ENCODE measurements at places on chromosomes 4 and X.

GRCh38 chr4:13893211-13893610 is 265.7 kb upstream of the BOD1L1 start:
- no peak for DNase-seq

GRCh38 chr4:159220353-159220752 is 117.5 kb downstream of the RAPGEF2 start:
- no peak for DNase-seq

GRCh38 chr4:138222046-138222445 is 20.1 kb downstream of the SLC7A11 start:
- DNase-seq = peak; percentile 27

- no peak for DNase-seq
Measured at GRCh38 chr4:177450426-177451107, 8.3 kb upstream of the AGA start.

- DNase-seq = no peak
Measured at GRCh38 chr4:41148931-41149330, 65.4 kb downstream of the APBB2 start.

GRCh38 chrX:13253223-13253622 is 66.6 kb downstream of the ATXN3L start:
- DNase-seq = no peak

DNA sequence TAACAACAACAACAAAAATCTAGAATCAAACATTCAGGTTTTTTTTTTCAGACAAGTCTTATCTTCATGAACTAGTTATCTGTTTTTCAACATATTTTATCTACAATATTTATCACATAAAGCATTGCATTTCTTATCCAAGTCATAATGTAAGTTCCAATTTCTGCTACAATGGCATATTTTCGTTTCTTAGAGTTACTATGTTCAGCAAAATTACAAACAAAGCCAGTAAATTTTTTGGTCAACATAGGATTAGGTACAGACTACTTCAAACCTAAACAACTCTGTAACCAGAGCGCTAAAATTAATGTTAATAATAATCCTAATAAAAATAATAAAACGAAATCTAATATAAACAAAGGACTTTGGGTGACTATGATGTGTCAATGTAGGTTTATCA is 165.4 kb upstream of the TACR3 start:
- DNase-seq = no peak

DNA sequence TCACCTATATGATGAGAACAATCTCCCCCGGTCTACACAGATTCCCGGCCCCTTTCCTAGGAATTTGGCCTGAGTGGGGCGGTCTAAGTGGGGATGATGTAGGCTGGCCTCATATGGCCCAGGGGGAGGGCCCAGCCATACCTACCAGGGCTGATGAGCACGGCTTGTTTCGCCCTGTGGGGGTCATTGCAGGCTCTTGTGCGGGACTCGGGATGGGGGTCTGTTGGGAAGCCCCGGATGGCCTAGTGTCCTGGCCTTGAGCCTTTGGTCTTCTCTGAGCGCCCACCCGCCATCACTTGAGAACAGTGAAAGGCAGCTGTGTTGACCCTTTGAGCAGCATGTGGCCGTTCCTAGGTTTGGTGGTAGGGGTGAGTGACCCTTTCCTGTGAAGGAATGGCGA is 4.8 kb upstream of the CTAG2 start:
- no peak for DNase-seq

DNA sequence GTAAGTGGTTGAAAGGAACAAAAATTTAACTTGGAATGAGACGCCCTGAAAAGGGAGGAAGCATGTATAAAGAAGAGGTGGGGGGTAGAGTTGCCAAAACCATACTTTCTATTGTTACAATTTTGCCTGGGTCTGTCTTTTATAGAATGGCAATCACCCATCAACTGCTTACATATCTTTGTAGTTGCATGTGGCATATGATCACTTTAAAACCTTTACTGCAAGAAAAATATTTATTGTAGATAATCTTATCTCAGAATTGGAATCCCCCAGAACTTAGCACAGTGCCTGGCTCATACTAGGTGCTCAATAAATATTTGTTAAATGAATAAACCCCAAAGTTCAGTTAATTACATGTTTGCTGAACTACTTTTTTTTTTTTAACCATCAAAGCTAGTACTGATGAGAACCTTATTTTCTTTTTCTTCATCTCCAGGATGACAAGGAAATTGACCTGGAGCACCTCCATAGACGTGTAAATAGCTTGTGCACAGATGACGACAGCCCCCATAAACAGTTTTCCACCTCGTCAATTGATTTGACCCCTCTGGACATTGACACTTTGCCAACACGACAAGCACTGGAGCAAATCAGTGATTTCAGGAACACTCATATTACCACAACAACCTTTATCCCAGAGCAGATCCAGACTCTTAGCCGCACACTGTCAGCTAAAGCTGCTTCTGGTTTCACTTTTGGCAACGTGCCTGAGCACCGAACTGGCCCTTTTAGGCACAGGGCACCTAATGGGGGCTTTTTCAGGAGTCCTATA is 56.7 kb upstream of the ATOH1 start:
- DNase-seq = no peak

GRCh38 chrX:76657499-76657898 is 230.0 kb downstream of the MAGEE1 start:
- DNase-seq = no peak

GRCh38 chr4:120673696-120674095 is 248.8 kb downstream of the PRDM5 start:
- DNase-seq = no peak

DNA sequence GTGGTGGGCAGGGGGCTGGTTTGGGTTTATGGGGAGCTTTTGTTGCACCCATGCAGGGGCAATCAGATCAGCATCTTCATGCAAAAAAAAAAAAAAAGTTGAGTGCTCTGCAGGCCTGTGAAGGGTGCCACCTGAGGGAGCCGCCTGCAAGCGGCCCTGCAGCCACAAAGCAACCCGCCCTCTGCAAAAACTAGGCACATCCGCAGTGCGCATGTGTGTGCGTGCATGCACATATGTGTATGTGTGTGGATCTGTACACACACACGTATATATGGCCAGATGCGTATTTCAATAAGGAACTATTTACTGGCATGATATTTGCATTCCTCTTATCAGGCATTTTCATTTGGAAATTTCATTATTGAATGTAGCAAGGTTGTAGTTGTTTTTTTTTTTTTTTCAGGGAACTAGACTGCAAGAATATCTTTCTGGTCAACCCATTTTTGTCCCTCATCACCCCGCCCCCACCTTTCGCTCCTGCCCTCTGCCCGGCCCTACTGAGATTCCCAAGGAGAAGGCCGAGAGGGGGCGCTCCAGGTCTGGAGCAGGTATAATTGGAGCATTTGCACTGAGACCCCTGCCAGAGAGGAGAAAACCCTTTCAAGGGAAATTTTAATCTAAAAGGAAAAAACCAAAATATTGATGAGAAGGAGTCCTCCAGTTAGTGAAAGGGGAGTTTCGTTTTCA is 18.1 kb downstream of the CCNQ start:
- DNase-seq = no peak

Data from Ammon's horn (tissue), 1 donor.